HCT116 (cell line): ENCODE measurements at places on chromosomes 2 and 18. TPM values are rescaled to one million over a fixed set of nuclear protein-coding genes. Genes with fewer than 3 reads are reported as not detected.
A peak's percentile ranks its signal among the peaks of the same experiment; 100 is the strongest.

DNA sequence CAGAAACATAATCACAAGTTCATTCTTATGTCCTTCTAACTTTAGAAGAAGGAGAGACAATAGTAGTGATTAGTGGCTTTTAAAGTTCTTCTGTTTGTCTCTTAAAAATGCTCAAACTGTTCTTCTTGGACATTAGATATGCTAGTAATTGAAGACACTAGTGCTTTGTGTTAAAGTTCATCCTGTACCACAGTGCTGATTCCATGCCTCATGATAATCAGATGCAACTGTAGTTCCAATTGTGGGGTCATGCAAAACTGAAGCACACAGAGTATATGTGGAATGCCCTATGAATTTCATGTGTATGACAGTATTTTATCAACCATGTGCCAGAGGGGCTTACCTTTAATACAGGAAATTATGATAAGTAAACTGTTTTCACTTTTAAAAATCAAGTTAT lies 11.4 kb upstream of the KCNJ13 start:
- no peak overlapping the region for H3K27ac ChIP-seq
- no peak for DNase-seq
- H3K4me3 ChIP-seq: no peak overlapping the region
- peaks cover 21% of the 10 kb centered on the region; the same call in 1 of the 2 replicates for H3K36me3 ChIP-seq
- H3K27me3 ChIP-seq: no peaks in the 10 kb centered on the region
- H3K4me1 ChIP-seq: no peaks in the 10 kb centered on the region

- DNase-seq: no peak
- no peaks in the 10 kb centered on the region for H3K4me1 ChIP-seq
- H3K4me3 ChIP-seq: no peak overlapping the region
- no peak overlapping the region for H3K27ac ChIP-seq
- H3K27me3 ChIP-seq: no peaks in the 10 kb centered on the region
These were observed 632.5 kb downstream of the SUCLG1 start for GRCh38 chr2:83826577-83826976.

DNA sequence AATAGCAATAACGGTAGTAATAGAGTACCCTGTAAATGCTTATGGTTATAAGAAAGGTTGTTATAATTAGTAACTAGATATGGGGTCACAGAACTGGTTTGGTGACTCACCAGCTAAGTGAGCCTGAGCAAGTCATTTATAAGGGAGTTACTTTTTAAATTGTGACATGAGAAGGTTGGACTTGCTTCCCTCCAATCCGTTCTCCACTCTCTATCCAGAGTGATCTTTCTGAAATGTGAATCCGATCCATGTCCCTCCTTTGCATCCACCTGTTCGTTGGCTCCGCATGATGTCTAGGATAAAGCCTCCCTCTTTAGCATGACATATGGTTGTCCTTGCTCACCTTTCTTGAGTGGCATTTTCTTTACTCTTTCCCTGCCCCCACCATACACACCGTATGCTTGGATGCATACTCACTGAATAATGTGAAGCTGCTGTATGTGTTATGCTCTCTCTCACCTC lies 83.1 kb downstream of the CDC42EP3 start:
- no peaks in the 10 kb centered on the region for H3K36me3 ChIP-seq
- peak overlapping the region; percentile 84 for H3K27ac ChIP-seq
- no peaks in the 10 kb centered on the region for H3K27me3 ChIP-seq
- H3K4me3 ChIP-seq: peak overlapping the region; percentile 8; the same call in 1 of the 2 replicates

DNA sequence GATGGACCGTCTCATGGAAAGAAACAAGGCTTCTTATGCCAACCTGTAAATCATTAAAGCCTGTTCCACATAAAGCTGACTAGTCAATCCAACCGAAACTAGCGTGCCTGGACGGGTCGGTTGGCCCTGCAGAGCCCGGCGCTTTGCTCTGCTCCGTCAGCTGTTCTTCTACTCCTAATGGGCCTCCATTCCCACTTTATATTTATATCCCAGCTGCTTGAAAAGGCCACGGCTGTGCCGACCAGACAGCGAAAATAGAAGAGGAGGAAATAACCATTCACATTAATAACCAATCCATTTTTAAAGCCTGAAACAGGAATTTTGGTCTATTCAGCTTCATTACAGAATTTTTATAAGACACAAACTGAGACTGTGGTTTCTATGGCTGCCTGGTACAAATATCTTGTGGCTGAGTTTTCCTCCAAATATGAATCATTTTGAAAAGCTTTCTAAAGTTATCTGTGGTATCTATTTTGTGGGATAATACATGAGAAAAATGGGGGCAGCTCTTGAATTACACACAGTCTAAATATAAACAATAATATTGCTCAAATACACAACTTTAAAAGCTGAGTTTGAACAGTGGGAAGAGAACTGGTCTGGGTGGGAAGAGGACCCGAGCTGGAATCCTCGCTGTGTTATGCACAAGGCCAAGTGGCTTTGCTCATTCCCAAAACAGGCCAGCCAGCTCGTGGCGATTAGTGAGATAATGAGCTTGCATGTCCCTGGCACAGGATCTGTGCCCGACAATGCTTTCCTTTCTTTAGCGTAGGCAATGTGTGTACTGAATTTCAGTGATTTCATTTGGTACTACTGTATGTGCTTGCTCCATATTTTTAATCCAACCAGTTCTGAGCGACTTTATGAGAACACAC lies 10.5 kb upstream of the FAM124B start:
- no peak overlapping the region for H3K4me3 ChIP-seq
- DNase-seq: no peak
- H3K36me3 ChIP-seq: no peaks in the 10 kb centered on the region
- no peaks in the 10 kb centered on the region for H3K27me3 ChIP-seq
- H3K27ac ChIP-seq: no peak overlapping the region
- H3K4me1 ChIP-seq: peaks cover 4% of the 10 kb centered on the region; the same call in 1 of the 2 replicates

- H3K27ac ChIP-seq: no peak overlapping the region
- no peak for DNase-seq
- H3K27me3 ChIP-seq: peaks cover 19% of the 10 kb centered on the region
- no peaks in the 10 kb centered on the region for H3K36me3 ChIP-seq
- H3K4me1 ChIP-seq: peaks cover 12% of the 10 kb centered on the region; the same call in 1 of the 2 replicates
These were observed 202.7 kb downstream of the ACKR3 start for GRCh38 chr2:236772220-236772837.

- no peaks in the 10 kb centered on the region for H3K27me3 ChIP-seq
- DNase-seq: peak; percentile 85
- H3K27ac ChIP-seq: peak overlapping the region; percentile 37
These were observed 28.3 kb upstream of the NT5DC4 start for GRCh38 chr2:112692495-112692911.

DNA sequence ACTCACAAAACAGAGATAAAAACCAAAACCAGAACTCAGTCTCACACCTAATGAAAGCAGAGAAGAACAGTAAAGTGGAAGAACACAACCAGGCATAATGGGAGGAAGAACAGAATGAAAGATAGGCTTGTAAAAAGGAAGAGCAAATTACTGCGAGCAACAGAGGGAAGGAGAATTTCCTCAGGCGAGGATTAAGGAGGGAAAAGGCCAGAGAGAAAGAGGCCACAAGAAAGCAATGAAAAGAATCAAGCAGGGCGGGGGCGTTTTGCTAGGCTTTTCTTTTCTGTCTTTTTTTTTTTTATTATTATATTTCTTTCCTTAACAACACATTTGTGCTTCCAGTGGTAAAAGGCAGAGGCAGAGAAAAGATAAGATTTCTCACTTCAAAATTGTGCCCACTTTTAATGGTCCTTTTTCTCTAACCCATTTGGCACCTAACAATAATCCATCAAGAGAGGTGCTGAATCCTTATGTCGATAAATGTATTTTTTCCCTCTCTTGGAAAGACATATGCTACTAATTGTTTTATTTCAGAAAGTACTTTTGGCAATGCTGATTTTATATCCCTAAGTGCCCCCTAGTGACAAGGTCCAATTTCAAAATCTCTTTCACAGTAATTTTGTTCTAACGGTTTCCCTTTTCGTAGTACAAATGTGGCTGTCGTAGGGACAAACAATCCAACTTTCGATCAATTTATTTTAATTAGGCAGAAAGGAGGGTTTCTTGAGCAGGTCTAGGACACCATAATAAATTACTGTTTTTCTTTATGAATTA lies 138.7 kb upstream of the AQP4 start:
- H3K27ac ChIP-seq: no peak overlapping the region
- H3K27me3 ChIP-seq: peaks cover 7% of the 10 kb centered on the region; the same call in 1 of the 2 replicates
- peak; percentile 2 for DNase-seq
- H3K4me1 ChIP-seq: no peaks in the 10 kb centered on the region
- H3K4me3 ChIP-seq: no peak overlapping the region

- H3K27ac ChIP-seq: no peak overlapping the region
- no peak for DNase-seq
- no peaks in the 10 kb centered on the region for H3K36me3 ChIP-seq
These were observed 84.0 kb downstream of the SPP2 start for GRCh38 chr2:234134496-234134895.

GRCh38 chr2:30661173-30662107 lies 145.8 kb downstream of the CAPN13 start:
- DNase-seq: no peak
- H3K36me3 ChIP-seq: no peaks in the 10 kb centered on the region
- H3K4me1 ChIP-seq: peaks cover 42% of the 10 kb centered on the region
- H3K27me3 ChIP-seq: no peaks in the 10 kb centered on the region

GRCh38 chr2:128732976-128733431 lies 414.3 kb upstream of the HS6ST1 start:
- H3K4me1 ChIP-seq: no peaks in the 10 kb centered on the region
- no peak for DNase-seq
- no peak overlapping the region for H3K27ac ChIP-seq
- H3K4me3 ChIP-seq: no peak overlapping the region

GRCh38 chr2:112720785-112721184 lies at the start of gene NT5DC4:
NT5DC4 (plus strand) TSS chr2:112721020; CDS start chr2:112721080, 60 bp downstream.
- H3K4me3 ChIP-seq: no peak within 1 kb of the TSS
- no peak within 1 kb of the TSS for H3K27ac ChIP-seq
- DNase-seq: no peak
- H3K36me3 ChIP-seq: no peaks in the 10 kb centered on the region
- no peaks in the 10 kb centered on the region for H3K27me3 ChIP-seq

DNA sequence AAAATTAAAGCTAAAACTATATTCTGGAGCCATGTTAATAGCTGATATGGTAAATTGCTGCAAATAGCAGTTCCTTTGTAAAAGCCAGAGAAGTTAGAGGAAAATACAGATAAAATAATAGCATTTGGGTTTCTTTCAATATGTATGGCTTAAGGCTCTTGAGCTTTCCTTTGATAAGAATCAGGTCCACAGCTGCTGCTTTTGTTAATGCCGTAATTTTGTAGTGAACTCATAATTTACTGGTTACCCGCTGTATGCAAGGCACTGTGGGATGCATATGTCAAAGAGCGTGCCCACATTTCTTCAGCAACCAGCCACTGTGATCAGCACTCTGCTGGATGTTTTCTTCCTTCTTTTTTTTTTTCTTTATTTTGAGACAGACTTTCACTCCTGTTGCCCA lies 79.1 kb downstream of the MOGAT1 start:
- H3K4me1 ChIP-seq: no peaks in the 10 kb centered on the region
- no peak for DNase-seq
- H3K36me3 ChIP-seq: no peaks in the 10 kb centered on the region
- H3K27ac ChIP-seq: no peak overlapping the region
- H3K4me3 ChIP-seq: no peak overlapping the region
- no peaks in the 10 kb centered on the region for H3K27me3 ChIP-seq

DNA sequence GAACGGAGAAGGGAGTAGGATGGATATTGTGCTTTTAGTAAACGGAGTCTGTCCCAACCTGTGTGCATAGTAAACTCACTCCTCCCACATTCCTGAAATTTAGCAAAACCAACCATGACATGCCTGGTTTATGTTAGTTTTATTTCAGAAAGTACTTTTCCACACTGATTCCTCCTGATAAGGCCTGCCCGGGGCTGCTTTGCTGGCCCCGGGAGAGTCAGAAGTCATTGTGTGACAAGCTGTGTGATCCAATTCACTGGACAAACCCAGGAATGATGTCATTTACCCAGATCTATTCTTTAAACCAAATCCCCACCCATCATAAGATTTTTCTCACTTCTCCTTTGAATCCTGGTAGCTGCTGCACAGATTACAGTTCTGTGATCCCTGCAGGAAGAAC lies 109.0 kb downstream of the SETBP1 start:
- no peaks in the 10 kb centered on the region for H3K27me3 ChIP-seq
- no peak overlapping the region for H3K4me3 ChIP-seq
- H3K27ac ChIP-seq: no peak overlapping the region
- no peak for DNase-seq
- H3K36me3 ChIP-seq: no peaks in the 10 kb centered on the region
- no peaks in the 10 kb centered on the region for H3K4me1 ChIP-seq

GRCh38 chr2:37718515-37719161 lies 47.2 kb upstream of the CDC42EP3 start:
- no peak overlapping the region for H3K27ac ChIP-seq
- H3K4me1 ChIP-seq: no peaks in the 10 kb centered on the region
- no peak overlapping the region for H3K4me3 ChIP-seq
- H3K36me3 ChIP-seq: no peaks in the 10 kb centered on the region
- no peaks in the 10 kb centered on the region for H3K27me3 ChIP-seq

DNA sequence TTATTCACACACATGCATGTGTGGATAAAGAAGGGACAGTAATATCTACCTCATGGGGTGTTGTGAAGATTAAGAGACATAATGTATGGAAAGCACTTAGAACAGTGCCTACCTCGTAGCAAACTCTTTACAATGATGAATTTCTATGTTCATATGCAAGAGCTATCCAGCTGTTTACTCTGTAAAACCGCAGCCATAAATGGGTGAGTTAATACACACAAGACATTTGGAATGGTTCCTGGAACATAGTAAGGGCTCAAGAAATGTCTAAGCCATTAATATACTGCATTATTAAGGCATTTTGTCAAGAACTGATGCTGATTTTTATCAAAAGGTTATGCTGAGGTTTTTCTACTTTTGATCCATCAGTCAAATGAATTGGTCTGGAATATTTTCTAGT lies 1076.2 kb downstream of the TSN start:
- H3K27me3 ChIP-seq: no peaks in the 10 kb centered on the region
- H3K4me1 ChIP-seq: no peaks in the 10 kb centered on the region
- H3K4me3 ChIP-seq: no peak overlapping the region
- no peaks in the 10 kb centered on the region for H3K36me3 ChIP-seq

- H3K27ac ChIP-seq: no peak overlapping the region
- DNase-seq: no peak
- H3K4me3 ChIP-seq: no peak overlapping the region
- no peaks in the 10 kb centered on the region for H3K27me3 ChIP-seq
- no peaks in the 10 kb centered on the region for H3K36me3 ChIP-seq
These were observed 13.1 kb downstream of the CHST10 start for GRCh38 chr2:100404411-100404810.

- no peak overlapping the region for H3K4me3 ChIP-seq
- no peaks in the 10 kb centered on the region for H3K36me3 ChIP-seq
- H3K27me3 ChIP-seq: no peaks in the 10 kb centered on the region
- H3K27ac ChIP-seq: no peak overlapping the region
- H3K4me1 ChIP-seq: no peaks in the 10 kb centered on the region
These were observed 37.0 kb downstream of the TFCP2L1 start for GRCh38 chr2:121247971-121248370.

- no peak overlapping the region for H3K27ac ChIP-seq
- no peak overlapping the region for H3K4me3 ChIP-seq
- DNase-seq: no peak
- no peaks in the 10 kb centered on the region for H3K36me3 ChIP-seq
These were observed 263.9 kb downstream of the GLI2 start for GRCh38 chr2:120999377-121000097.

UGT1A4 gene
- total RNA-seq: 0.12 TPM

FEZ2 gene
- total RNA-seq: 14.8 TPM

DSC3 gene
- 7.6 TPM for total RNA-seq

GBX2 gene
- 5.9 TPM for total RNA-seq

TSPYL6 gene
- total RNA-seq: not detected

STEAP3 gene
- total RNA-seq: 32.3 TPM

PNKD gene
- total RNA-seq: 58.1 TPM

IL1A gene
- 0.10 TPM for total RNA-seq

POLR1A gene
- total RNA-seq: 46.6 TPM

KIF3C gene
- 5.4 TPM for total RNA-seq

MDH1B gene
- total RNA-seq: 3.7 TPM

CHST9 gene
- not detected for total RNA-seq

VSNL1 gene
- 4.6 TPM for total RNA-seq

PSD4 gene
- 12.6 TPM for total RNA-seq

STAT4 gene
- 2.0 TPM for total RNA-seq

LOXL3 gene
- total RNA-seq: 4.1 TPM
